SK-N-SH (cell line): ENCODE measurements at places on chromosomes 11 and 22.

DNA sequence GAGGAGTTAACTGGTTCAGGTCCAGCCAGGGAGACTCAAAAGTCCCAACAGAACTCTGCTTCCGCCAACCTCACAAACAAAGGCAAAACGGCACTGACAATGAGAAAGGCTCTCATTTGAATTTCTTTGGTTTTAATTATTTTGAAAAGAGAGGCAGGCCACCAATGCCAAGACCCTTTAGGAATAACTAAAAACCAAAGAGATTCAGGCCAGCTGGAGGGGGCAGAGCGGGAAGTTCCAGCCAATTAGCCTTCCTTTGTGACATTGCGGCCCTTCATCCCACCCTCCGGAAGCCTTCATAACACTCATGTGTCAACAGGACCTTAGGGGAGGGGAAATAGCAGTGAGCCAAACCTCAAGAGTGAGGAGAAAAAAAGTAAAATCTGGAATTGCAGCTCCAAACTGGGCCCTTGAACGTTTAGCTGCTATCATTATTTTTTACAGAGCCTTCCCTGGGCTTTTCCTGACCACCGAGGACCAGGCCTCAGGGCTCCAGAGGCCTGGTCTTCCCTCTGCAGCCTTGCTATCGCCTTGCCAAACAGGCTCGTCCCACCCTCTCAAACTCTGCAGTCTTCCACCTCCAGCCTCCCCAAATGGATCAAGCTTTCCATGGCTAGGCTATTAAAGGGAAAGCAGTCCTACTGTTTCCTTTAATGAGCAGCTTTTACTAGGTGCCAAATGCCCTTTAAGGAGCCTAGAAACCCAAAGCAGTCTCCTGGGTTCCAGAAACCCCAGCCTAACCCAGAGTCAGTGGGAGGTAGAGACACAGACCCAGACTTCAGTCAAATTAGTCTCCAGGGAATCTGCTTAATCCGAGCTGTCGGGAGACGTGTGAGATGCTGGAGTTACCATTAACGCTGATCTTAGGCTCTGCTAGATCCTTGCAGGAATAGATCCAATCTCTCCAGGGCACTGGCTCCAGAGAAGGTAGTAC is 114.2 kb downstream of the CCDC34 start:
- H3K4me1 ChIP-seq = no peaks in the 10 kb centered on the region; the same call in 1 of the 2 replicates
- no peak for DNase-seq

- no peaks in the 10 kb centered on the region; the same call in 1 of the 2 replicates for H3K4me1 ChIP-seq
- DNase-seq = no peak
- H3K27me3 ChIP-seq = no peaks in the 10 kb centered on the region
- no peaks in the 10 kb centered on the region for H3K36me3 ChIP-seq
- no peak overlapping the region for H3K4me3 ChIP-seq
Measured at GRCh38 chr11:9617940-9618339, 44.5 kb downstream of the WEE1 start.

- peaks cover 4% of the 10 kb centered on the region; the same call in 1 of the 2 replicates for H3K4me1 ChIP-seq
- no peaks in the 10 kb centered on the region for H3K36me3 ChIP-seq
- peak overlapping the region; percentile 17; the same call in 1 of the 2 replicates for H3K27ac ChIP-seq
- H3K27me3 ChIP-seq = no peaks in the 10 kb centered on the region
- H3K4me3 ChIP-seq = no peak overlapping the region
Measured at GRCh38 chr22:41289671-41290070, 3.7 kb upstream of the RANGAP1 start.

DNA sequence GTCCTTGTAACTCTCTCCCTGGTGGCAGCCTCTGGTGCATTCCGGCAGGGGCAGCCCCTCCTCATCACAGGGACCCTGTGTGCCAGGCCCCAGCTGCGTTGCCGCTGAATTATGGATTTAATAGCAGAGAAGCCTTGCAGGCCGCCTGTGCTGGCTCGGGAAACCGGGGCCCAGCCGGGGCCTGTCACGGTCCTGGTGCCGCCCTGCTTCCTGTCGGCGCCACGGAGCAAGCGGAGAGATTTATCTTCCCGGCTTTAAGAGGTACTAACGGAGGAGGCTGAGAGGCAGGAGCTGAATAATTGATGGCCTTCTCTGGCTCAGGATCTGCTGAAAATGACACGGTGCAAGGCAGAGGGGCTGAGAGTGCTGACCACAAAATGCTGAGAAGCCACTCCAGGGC is 54.0 kb upstream of the CCDC188 start:
- no peak overlapping the region for H3K27ac ChIP-seq
- H3K36me3 ChIP-seq = no peaks in the 10 kb centered on the region
- H3K27me3 ChIP-seq = peaks cover 6% of the 10 kb centered on the region; the same call in 1 of the 2 replicates
- no peak overlapping the region for H3K4me3 ChIP-seq
- no peaks in the 10 kb centered on the region for H3K4me1 ChIP-seq

GRCh38 chr11:57069942-57070341 is 81.2 kb downstream of the OR5AK2 start:
- H3K27ac ChIP-seq = no peak overlapping the region
- no peaks in the 10 kb centered on the region for H3K27me3 ChIP-seq
- no peaks in the 10 kb centered on the region for H3K36me3 ChIP-seq
- DNase-seq = no peak

GRCh38 chr11:78350091-78350645 is 67.5 kb downstream of the GAB2 start:
- no peak overlapping the region for H3K4me3 ChIP-seq
- H3K4me1 ChIP-seq = peaks cover 49% of the 10 kb centered on the region; the same call in 1 of the 2 replicates
- peak overlapping the region; percentile 91 for H3K27ac ChIP-seq
- H3K36me3 ChIP-seq = no peaks in the 10 kb centered on the region
- no peak for DNase-seq
- no peaks in the 10 kb centered on the region for H3K27me3 ChIP-seq

DNA sequence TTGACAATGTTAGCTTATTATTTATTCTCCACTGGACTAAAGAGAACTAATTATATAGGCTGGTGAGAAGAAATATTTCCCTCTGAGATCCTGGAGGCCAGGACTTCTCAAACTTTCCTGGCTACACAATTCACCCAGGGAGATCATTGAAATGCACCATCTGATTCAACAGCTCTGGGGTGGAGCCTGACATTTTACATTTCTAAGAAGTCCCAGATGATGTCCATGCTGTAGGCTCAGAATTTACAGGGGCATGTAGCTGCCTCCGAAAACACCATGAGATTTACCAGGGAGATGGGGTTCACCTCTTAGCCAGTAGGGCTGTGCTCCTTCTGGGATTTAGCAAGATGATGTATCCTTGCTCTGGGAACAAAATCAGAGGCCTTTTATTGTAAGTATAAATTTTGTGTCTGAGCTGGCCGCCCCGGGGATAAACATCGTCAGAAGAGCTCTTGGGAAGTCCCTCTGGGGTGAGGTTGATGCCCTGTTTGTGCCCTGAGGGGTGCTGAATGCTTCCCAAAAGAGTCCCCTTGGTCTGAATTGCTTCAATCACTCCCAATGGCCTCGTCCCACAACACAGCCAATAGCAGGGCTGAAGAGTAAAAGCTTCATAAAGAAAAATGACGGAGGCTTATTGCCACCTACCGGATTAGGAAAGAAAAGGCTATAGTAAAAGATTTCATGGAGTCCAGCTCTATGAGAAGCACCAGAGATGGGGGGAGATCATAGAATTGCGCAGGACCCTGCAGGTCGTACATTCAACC is 33.4 kb upstream of the API5 start:
- no peaks in the 10 kb centered on the region for H3K27me3 ChIP-seq
- H3K36me3 ChIP-seq = no peaks in the 10 kb centered on the region
- no peak overlapping the region for H3K4me3 ChIP-seq

- H3K27ac ChIP-seq = no peak overlapping the region
- DNase-seq = no peak
- no peaks in the 10 kb centered on the region for H3K36me3 ChIP-seq
- no peak overlapping the region for H3K4me3 ChIP-seq
- no peaks in the 10 kb centered on the region for H3K27me3 ChIP-seq
Measured at GRCh38 chr22:37604875-37605274, 3.8 kb upstream of the GGA1 start.

- H3K36me3 ChIP-seq = no peaks in the 10 kb centered on the region
- DNase-seq = no peak
- H3K27ac ChIP-seq = no peak overlapping the region
- H3K4me1 ChIP-seq = no peaks in the 10 kb centered on the region; the same call in 1 of the 2 replicates
- H3K4me3 ChIP-seq = no peak overlapping the region
Measured at GRCh38 chr11:127651175-127651887, 650.8 kb upstream of the KIRREL3 start.
